ENCODE measurements at places on chromosomes 1 and 21.

GRCh38 chr1:183180634-183181056, 5.4 kb upstream of the LAMC2 start:
- DNase-seq = no peak

DNA sequence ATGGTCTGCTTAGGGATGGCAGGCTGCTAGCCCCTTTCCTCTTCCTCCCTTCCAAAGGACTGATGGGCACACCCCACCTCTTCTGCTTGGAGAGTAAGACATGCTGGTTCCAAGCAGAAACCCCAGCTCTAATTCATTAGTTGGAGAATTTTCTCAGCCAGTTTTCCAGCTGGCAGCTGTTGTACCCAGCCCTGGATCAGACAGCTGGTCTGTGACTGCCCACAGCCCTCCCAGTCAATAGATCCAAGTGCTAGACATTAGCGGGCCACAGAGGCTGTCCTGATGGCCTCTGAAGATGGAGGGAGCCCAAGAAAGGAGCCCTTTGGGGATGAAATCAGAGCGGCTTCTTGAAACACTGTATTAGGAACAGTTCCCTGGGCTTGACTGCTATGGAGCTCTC, 35.8 kb downstream of the ACOT11 start:
- DNase-seq = no peak

DNA sequence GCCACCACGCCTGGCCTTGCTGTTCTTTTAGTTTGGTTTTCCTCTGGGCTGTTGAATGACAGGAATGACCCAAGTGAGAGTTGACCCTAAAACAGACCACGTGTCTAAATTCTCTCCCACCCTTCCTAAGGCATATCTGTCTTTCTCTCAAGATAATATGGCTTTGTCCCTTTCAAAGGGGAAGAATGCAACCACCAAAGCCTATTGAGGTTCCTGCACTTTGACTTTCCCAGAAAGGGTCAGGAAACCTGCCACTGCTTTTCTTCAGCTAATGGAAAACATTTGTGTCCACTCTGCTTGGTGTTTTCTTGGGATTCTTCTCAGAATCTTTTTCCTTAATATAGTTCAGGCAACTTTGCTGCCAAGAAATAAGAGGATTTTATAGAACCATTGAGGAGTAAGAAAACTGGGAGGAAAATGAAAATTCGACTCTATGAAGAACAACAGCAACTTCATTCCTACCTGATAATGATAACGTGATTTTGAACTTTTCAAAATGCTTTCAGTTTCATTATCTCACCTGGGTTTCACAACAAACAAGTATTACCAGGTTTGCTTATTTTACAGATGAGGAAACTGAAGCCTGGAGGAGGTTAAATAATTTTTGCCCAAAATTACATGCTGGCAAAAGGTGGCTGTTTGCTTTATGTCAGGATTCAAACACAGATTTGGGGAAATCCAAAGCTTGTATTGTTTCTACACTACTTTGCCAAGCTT, 6.9 kb downstream of the PLPP3 start:
- no peak for DNase-seq

GRCh38 chr1:226135059-226135651, 51.4 kb downstream of the ACBD3 start:
- no peak for DNase-seq

All from stimulated activated CD8-positive, alpha-beta memory T cell treated with anti-CD3 and anti-CD28 coated beads, Interleukin-7, amount 100 ng/mL, for 48 hours (primary cell).